ENCODE measurements at places on chromosomes 7 and 10.

GRCh38 chr10:99443500-99443899 lies 13.1 kb upstream of the GOT1 start:
- DNase-seq, result no peak

DNA sequence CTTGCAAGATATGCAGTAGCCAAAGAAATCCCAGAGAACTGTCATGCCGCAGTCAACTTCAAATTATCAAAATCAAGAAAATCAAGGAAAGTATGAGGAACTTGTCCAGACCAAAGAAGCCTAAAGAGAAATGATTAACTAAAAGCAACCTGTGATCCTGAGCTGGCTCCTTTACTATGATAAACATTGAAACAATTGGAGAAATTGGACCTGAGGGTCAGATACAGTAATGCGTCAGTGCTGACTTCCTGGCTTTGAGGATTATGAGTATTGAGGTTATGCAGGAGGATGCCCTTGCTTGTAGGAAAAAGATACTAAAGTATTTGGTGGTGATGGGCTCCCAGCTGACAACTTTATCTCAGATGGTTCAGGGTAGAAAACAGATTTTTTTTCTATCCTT lies 324.7 kb upstream of the AKR1E2 start:
- DNase-seq, result no peak

DNA sequence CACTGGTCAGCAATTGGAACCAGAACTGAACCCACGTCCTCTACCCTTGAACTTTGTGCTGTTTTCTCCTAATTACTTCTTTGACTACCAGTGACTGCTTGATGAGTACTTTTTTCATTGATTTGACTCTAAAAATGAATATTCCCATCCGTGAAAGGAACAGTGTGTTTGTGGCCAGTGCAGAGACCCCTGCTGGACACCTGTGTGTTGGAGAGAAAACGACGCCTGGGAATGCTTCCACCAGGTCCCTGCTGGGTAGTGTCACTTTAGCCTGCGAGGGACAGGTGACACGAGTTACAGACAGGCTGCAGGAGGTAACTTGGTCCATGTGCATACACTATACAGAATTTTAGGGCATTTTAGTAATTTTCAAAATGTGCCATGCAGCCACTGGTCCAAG lies 6.8 kb upstream of the GJD4 start:
- DNase-seq, result no peak

DNA sequence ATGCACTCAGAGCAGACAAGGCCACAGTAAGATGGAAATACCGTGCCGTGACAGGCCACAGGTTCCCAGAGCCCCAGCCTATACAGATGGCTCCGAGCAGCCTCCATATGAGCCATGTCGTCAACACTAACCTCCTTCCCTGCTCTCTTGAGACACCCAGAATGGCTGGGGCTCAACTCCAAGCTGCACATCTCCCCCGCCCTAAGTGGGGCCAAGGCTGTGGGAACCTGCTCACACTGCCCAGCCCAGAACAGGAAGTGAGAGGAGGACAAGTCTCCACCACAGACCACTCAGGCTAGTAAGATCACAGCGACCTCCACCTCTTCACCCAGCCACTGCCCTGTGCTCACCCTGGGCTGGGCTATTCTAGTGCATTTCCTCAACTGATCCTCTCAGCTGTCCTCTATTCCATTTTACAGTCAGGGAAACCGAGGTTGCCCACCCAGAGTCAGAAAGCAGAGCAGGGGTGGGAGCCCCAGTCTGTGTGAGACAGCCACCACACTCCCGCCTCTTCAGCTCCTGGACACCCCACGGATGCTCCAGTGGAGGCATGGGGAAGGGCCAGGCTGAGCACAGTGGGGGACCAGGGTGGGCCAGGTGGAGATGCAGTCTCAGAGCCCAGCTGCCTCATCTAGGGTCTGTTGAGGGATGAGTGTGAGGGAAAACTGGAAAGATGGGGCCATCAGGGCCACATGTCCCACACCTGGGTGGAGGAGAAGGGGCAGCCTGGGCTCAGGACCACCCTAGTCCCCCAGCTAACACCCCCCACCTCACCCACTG lies 11.6 kb downstream of the GRID1 start:
- DNase-seq, result no peak

DNA sequence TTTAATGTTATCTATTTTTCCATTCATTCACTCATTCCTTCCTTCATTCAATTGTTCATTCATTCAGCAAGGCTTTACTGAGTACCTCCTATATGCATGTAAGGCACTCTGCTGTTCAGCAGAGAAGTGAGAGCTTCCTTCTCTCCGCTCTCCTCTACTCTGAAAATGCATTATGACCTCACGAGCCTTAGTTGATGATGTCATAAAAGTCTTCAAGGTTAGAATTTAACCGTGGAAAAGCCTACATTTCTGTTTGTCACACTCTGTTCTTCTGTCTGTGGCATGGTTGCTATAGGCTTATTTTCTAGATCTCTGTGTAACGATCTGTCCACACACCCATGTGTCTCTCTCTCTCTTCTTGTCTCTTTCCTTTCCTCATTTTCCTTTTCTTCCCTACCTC lies 17.1 kb downstream of the ODAD2 start:
- DNase-seq, result no peak

DNA sequence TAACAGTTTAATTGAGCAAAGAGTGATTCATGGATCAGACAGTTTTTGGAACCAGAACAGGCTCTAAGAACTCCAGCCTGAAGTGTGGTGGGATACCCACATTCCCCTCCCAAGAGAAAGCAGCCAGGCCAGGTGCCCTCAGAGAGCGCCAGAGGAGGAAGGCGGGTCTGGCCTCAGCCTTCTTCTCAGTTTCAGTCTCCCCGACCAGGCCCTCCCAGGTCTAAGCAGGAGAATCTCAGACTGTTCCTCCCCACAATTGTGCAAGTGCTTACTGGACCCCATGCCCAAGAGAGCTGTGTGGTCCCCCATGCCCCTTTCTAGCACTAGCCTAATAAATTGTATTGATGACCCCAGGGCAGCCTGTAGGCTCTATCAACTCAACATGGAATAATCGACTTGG lies 25.6 kb downstream of the PPIF start:
- no peak for DNase-seq

- peak; percentile 57 for DNase-seq
These were observed 786 bp downstream of the TAF3 start for GRCh38 chr10:7819121-7819460.

DNA sequence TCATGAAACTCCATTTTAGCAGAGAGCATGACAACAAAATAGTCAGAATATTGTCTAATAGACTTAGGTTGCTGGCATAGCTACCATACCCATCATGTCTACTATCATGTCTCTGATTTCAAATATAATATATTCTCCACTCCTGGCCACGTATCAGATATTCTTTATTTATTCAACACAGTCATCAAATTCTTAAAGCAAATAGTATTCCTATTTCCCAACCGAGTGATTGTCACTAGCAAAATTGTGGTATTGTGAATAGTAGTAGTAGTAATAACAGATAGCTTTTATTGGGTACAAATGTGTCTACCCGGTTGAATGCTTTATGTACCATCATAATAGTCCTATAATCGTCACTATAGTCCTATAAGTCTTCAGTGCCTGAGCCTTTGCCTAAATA lies 918.6 kb downstream of the KCNMA1 start:
- no peak for DNase-seq

GRCh38 chr10:4018054-4018511 lies 233.1 kb upstream of the KLF6 start:
- no peak for DNase-seq

DNA sequence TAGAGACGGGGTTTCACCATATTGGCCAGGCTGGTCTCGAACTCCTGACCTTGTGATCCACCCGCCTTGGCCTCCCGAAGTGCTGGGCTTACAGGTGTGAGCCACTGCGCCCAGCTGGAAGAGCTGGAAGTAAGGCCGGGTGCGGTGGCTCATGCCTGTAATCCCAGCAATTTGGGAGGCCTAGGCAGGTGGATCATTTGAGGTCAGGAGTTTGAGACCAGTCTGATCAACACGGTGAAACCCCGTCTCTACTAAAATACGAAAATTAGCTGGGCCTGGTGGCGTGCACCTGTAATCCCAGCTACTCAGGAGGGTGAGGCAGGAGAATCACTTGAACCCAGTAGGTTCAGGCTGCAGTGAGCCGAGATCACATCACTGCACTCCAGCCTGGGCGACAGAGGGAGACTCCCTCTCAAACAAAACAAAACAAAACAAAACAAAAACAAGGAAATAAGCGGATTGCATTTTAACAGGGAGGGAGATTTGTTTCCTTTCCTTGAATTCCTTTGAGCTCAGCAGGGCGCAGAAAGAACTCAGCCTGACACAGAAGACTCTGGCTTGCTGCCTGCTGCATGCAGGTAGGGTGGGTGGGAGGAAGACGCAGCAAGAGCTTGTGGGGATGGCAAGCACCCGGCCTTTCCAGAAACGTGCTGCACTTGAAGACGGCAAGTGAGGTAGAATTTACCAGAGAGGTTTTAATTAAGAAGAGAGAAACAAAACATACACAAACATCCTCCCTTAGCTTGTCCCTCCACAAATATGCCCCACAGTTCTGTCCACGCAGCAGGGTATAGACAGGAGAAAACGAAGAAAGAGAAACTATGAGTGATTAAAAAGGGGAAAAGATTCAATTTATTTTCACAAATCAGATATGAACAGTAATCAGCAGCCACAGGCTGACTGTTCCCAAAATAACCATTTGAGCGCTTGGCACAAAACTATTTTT lies 148.0 kb downstream of the RNF216 start:
- no peak for DNase-seq

DNA sequence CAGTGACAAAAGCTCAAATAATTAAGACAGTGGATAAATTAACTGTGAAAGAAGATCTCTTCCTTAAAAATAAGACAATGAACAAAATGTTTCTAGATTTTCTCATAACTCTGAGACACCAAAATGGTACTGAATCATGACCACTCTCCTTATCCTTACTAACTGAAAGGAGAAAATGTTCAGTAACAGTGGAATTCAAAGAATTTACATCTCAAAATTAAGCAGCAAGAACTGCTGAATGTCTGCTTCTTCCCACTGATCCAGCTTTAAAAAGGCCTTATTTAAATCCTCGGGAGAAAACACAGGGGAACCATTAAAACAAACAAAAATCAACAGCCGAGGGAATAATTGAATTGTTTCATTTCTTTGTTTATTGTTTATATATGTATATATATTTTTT lies 27.3 kb upstream of the PLXDC2 start:
- no peak for DNase-seq

DNA sequence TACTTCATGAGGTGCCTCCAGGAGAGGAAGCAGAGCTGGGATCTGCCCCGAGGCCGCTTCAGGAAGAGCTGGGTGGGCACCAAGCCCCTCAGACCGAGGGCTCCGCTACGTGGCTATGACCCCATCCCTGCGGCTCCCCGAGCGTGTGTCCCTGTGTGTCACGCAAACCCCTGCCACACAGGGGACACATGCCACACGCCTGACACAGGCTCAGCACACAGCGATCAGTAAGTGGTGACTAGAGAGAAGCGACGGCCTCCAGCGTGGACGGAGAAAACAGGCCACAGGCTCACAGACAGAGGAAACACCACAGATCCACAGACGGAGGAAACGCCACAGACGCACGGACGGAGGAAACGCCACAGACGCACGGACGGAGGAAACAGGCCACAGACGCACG lies 18.5 kb downstream of the DIP2C start:
- no peak for DNase-seq

DNA sequence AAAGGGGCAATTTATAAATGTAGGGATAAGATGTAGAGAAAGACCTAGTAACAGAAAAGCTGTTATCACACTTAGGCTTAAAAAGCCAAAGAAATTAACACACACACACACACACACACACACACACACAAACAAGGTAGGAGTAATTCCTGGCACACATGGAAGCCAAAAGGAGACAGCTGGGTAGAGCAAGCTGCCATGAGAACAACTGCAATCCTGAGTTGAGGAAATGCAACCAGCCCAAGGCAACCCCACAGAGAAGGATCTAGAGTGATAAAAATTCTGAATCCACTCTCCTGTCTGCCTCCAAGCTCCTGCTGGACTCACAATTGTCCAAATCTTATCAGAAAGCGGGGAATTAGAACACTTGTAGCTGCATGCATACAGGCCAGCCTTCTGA lies 229.1 kb upstream of the DGKB start:
- no peak for DNase-seq

DNA sequence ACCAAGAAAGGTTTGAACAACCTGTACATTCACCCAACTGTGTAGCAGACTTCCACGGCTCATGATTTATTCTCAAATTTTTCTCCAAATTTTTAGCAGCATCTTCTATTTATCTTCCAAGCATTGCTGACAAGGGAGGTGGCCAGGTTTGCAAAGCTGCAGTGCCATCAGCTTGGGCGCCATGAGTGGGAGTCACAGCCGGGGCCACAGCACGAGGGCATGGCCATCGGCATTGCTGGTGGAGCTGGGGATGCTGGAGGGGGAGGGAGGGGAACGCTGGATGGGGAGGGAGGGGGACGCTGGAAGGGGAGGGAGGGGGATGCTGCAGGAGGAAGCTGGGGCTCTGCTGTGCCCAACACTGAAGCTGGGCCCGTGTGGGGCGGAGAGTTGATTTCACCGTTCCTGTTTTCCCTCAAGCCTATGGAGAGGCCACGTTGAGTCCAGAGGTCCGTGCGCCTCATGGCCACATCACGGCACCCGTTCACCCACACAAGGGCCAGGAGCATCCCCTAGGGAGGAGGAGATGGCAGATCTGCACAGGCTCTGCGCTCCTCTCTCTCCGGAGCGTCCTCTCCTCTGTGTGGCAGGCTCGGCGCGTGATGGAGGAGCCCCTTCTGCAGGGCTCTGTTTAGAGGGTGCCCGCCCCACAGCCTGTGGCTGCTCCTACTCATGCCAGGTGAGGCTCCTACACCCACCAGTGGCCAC lies 520.2 kb downstream of the DNAJB6 start:
- no peak for DNase-seq

DNA sequence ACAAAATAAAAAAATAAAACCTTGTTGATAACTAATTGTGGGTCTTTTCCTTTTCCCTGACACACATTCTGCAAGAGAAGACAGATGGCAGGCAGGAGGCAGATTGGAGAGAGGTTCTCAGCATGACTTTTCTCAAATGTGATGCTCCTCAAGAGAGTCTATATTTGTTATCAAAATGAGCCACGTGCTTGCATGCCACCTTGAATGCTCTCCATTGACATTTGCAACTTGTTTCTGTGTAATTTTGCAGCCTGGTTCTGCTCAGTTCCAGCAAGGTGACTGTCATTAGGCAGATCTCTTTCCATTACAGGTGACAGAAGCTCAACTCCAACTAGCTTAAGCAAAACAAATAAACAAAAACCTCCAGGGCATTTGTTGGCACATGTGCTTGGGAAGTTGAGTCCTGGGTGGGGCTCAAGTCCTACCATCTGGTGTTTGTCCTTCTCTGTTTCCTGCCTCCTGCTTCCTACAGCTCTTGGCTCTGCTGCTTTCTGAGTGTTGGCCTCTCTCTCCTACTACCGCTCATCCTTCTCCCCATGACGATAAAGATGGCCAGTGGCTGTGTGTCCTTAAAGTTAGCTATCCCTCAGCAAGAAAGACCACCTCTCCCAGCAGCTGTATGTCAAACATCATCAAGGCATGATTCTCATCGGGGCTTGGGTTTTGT lies 56.7 kb downstream of the GRK5 start:
- peak; percentile 15 for DNase-seq

GRCh38 chr7:32958046-32959025 lies 1.1 kb downstream of the FKBP9 start:
- DNase-seq, result peak; percentile 35
